ENCODE measurements at places on chromosomes 5 and 9.

DNA sequence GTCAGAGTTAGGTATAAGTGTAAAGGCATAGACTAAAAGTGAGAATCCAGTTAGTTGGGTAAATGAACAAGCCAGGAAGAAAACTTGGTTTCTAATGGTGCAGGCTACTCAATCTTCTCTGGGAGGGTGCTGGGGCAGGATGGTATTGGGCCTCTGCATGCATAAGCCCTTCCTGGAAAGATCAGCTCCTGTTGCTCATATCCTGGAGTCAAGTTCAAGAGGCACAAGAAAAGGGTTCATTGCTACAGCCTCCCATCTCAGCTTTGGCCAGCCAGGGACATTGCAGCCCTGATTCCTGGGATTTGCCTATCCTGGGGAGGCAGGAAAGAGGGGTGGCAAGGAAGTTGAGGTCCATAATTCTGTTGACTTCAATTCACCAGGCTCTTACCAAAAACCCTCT is 40.7 kb upstream of the ATP6V1G1 start:
- H3K27me3 ChIP-seq, result no peaks in the 10 kb centered on the region
- H3K27ac ChIP-seq, result no peak overlapping the region
- no peaks in the 10 kb centered on the region for H3K36me3 ChIP-seq
- no peaks in the 10 kb centered on the region for H3K4me1 ChIP-seq

- H3K27ac ChIP-seq, result no peak overlapping the region
- no peaks in the 10 kb centered on the region for H3K27me3 ChIP-seq
- H3K4me1 ChIP-seq, result no peaks in the 10 kb centered on the region
These were observed 128.7 kb downstream of the PAX5 start for GRCh38 chr9:36905101-36906066.

GRCh38 chr5:8136271-8136670 is 267.3 kb downstream of the MTRR start:
- no peak overlapping the region for H3K27ac ChIP-seq
- no peaks in the 10 kb centered on the region for H3K27me3 ChIP-seq
- no peaks in the 10 kb centered on the region for H3K36me3 ChIP-seq
- DNase-seq, result no peak

DNA sequence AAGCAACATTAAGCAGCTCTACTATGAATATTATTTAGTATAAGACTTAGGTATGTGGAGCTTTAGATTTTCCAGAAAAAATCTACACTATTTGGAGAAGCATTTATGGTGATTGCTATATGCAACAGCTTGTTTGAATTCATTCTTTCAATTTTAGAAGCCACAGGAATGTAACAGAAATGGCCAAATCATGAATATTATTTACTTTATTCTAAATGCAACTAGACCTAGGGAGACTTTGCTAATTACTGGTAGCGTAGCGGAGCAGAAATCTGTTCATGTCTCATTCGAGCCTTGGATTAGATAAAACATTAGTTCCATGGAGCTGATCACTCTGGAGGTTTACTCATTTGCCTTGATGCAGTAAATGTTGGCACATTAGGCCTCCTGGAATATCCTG is 290.2 kb downstream of the ZNF608 start:
- H3K4me3 ChIP-seq, result no peak overlapping the region
- no peaks in the 10 kb centered on the region for H3K27me3 ChIP-seq
- no peaks in the 10 kb centered on the region for H3K4me1 ChIP-seq

DNA sequence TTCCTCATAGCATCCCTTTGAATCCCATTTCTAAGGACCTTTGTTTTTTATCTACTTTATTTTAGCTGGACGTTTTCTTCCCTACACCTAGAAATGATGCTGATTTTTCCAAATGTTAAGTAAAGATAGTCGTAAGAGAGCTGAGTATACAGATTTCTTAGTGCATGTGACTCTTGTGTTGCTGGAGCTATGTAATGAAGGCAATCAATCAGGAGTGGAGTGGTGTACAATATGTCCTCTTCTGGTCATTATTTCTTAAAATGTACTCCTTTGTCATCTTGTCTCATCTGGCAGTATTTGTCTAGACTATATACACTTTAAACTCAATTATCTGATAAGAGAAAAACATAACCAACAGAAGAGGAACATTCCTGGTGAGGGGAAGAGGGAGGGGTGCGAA is 13.5 kb downstream of the GAPT start:
- no peaks in the 10 kb centered on the region for H3K36me3 ChIP-seq
- DNase-seq, result no peak
- H3K27ac ChIP-seq, result no peak overlapping the region

DNA sequence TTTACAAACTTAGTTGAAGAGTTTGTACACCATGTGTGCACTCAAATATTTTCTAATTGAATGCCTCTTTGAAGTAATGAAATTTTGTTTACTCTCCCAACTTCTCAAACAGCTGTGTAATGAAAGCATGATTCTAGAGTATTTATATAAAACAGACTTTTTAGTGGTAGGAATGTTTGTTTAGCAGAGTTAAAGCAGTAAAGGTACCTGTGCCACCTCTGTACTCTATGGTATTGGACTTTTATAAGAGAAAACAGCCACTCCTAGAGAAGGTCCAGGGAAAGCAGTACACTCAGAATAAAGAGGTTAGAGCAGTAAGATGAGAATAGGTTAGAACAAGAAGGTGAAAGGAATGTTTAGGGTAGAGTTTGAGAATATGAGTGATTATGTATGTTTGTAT is 163.1 kb downstream of the CHSY3 start:
- no peaks in the 10 kb centered on the region for H3K27me3 ChIP-seq
- no peaks in the 10 kb centered on the region for H3K36me3 ChIP-seq
- H3K4me3 ChIP-seq, result no peak overlapping the region
- H3K4me1 ChIP-seq, result no peaks in the 10 kb centered on the region

- DNase-seq, result no peak
- H3K27me3 ChIP-seq, result no peaks in the 10 kb centered on the region
- H3K36me3 ChIP-seq, result no peaks in the 10 kb centered on the region
These were observed 276.3 kb downstream of the SAXO1 start for GRCh38 chr9:18756712-18757125.

- H3K4me1 ChIP-seq, result no peaks in the 10 kb centered on the region
- no peaks in the 10 kb centered on the region for H3K27me3 ChIP-seq
- no peak overlapping the region for H3K27ac ChIP-seq
- H3K4me3 ChIP-seq, result no peak overlapping the region
- no peak for DNase-seq
These were observed 87.4 kb upstream of the PCA3 start for GRCh38 chr9:76676857-76677256.

- no peaks in the 10 kb centered on the region for H3K27me3 ChIP-seq
- no peak for DNase-seq
- H3K36me3 ChIP-seq, result no peaks in the 10 kb centered on the region
- H3K27ac ChIP-seq, result no peak overlapping the region
These were observed 57.7 kb downstream of the PDE4D start for GRCh38 chr5:59835800-59836199.

DNA sequence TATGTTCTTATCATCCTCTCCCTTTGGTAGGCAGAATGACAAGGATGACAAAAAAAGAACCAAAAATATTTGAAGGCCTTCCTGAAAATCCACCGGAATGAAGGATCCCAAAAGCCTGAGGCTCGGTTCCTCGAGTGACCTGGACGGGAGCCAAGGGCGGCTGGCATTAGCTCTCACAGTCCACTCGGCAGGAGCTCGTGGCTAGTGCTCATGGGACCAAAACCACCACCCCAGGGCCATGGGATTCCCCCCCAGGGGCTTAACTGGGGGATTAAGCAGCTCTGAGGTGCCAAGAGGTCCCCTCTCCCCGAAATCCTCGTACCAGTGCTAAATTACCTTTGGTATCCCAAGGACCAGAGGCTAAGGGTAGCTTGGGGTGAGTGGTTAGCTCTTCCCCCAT is 586 bp upstream of the PDZD2 start:
- H3K4me1 ChIP-seq, result peaks cover 9% of the 10 kb centered on the region
- H3K27ac ChIP-seq, result no peak overlapping the region
- peak overlapping the region; percentile 88 for H3K4me3 ChIP-seq
- DNase-seq, result peak; percentile 67

- H3K36me3 ChIP-seq, result no peaks in the 10 kb centered on the region
- H3K4me3 ChIP-seq, result no peak overlapping the region
- no peaks in the 10 kb centered on the region for H3K27me3 ChIP-seq
- no peaks in the 10 kb centered on the region for H3K4me1 ChIP-seq
- no peak for DNase-seq
These were observed 57.8 kb upstream of the SPINK5 start for GRCh38 chr5:148005788-148006520.

GRCh38 chr5:81805086-81805485 is 54.2 kb upstream of the SSBP2 start:
- no peak overlapping the region for H3K27ac ChIP-seq
- H3K4me3 ChIP-seq, result no peak overlapping the region
- no peak for DNase-seq
- no peaks in the 10 kb centered on the region for H3K36me3 ChIP-seq
- H3K27me3 ChIP-seq, result no peaks in the 10 kb centered on the region

DNA sequence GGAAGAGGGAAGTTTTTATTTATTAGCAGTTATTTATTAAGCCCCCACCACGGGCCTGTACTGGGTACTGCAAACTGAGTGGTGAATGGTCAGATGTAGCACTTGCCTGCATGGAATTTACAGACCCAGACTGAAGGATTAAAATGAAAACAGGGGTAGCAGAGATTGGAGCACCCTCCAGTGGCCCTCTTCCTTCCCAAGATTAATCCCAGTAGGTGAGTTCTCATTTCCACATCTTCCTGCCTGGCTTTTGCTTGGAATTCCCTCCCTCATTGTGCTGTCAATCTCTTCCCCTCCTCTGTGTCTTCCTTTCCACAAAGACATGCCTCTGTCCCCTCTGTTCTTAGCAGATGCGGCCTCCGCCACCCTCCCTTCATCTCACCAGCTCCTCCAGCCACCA is 39.2 kb downstream of the MVB12B start:
- no peak overlapping the region for H3K4me3 ChIP-seq
- no peaks in the 10 kb centered on the region for H3K27me3 ChIP-seq
- H3K27ac ChIP-seq, result no peak overlapping the region
- DNase-seq, result no peak
- no peaks in the 10 kb centered on the region for H3K36me3 ChIP-seq

- no peak for DNase-seq
- no peak overlapping the region for H3K4me3 ChIP-seq
- no peaks in the 10 kb centered on the region for H3K27me3 ChIP-seq
- H3K4me1 ChIP-seq, result peaks cover 29% of the 10 kb centered on the region
- no peaks in the 10 kb centered on the region for H3K36me3 ChIP-seq
These were observed 44.0 kb upstream of the PLPP1 start for GRCh38 chr5:55578771-55579170.

DNA sequence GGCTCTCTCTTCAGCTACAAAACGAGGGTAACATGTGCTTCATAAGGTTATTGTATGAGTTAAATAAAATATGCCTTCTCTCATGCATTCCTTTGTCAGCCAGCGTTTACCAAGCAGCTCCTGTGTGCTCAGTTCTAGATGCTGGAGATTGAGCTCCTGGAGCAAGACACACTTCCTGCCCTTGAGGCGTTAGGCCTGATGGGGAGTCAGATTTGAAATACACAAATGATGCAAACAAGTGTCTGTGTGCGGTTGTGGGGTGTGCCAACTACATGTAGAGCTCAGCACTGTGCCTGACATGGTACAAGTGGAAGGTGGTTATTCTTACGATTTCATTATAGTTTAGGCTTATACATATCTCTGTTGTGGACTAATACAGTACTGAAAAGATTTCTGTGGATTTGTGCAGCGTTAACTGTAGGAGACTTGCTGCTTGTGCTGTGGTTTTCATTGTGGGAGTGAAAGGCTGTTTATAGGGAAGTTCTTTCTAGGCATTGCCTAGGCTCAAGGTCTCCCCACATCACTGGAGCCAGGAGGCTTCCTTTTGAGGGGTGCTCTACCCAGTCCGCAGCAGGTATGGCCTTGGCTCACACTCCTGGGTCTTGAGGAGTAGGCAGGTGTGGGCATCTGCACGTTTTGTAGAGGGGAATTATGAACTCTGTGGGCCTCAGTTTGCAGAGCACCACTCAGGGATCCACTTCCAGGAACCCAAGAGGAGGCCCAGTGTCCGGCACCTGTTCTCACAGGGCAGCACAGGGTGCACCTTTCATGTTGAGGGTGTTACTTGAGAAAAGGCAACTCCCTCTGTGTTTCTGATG is 39.8 kb upstream of the ANGPTL2 start:
- DNase-seq, result no peak
- H3K27me3 ChIP-seq, result no peaks in the 10 kb centered on the region
- H3K4me3 ChIP-seq, result no peak overlapping the region
- H3K36me3 ChIP-seq, result no peaks in the 10 kb centered on the region
- no peak overlapping the region for H3K27ac ChIP-seq

DNA sequence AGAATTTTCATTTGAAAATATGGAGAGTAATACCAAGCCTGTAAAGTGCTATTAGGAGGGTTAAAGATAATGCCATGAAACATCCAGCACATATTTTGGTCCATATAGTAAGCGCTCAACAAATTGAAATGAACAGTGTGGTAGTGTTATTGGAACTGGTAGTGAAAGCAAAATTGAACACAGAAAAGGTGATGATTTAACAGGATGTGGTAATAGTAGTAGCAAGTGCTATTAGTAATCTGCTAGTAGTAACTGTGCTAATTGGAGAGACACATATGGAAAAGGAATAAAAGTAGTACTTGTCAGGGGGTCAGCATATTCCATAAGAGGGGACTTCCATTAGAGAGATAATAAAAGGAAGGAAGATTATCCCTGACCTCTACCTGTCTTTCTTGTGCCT is 187.3 kb downstream of the HTR1A start:
- no peaks in the 10 kb centered on the region for H3K36me3 ChIP-seq
- no peaks in the 10 kb centered on the region for H3K27me3 ChIP-seq
- H3K4me3 ChIP-seq, result no peak overlapping the region
- H3K27ac ChIP-seq, result no peak overlapping the region
- no peak for DNase-seq

DNA sequence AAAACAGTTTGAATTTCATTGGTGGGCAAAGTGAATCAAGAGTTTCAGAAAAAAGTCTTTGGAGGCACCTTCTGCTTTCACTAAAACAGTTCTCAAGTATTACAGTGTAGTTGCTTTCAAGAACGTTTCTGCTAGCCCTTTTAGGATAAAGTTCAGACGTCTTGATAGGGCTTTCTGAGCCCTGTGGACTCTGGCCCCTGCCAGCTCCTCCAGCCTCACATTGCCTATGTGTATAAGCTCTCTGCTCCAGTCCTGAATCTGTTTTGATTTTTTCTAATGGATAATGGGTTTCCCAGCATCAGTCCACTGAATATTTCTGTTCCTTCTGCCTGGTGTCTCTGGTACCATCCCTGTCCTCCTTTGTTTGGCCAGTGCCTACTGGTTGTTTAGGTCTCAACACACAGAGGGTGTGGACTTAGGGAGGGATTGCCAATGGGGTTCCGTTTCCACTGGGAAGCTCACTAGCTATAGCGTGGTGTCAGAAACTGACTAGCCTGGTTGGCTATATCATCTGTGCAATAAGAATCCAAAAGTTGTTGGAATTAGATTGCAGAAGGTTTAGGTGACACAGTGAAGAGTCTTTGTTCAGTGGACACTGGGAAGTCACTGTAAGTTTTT is 26.4 kb downstream of the ARHGAP26 start:
- H3K4me1 ChIP-seq, result peaks cover 3% of the 10 kb centered on the region
- no peaks in the 10 kb centered on the region for H3K36me3 ChIP-seq
- no peak overlapping the region for H3K4me3 ChIP-seq
- H3K27me3 ChIP-seq, result no peaks in the 10 kb centered on the region
- no peak for DNase-seq

GRCh38 chr5:12934722-12935121 is 1009.8 kb downstream of the DNAH5 start:
- H3K4me1 ChIP-seq, result no peaks in the 10 kb centered on the region
- H3K4me3 ChIP-seq, result no peak overlapping the region
- DNase-seq, result no peak
- H3K27ac ChIP-seq, result no peak overlapping the region

- no peak overlapping the region for H3K4me3 ChIP-seq
- no peaks in the 10 kb centered on the region for H3K27me3 ChIP-seq
- H3K4me1 ChIP-seq, result peaks cover 5% of the 10 kb centered on the region
- DNase-seq, result no peak
- H3K36me3 ChIP-seq, result no peaks in the 10 kb centered on the region
These were observed 18.3 kb upstream of the RNU6ATAC start for GRCh38 chr9:134182554-134183085.

GRCh38 chr5:120503341-120503740 is 39.2 kb downstream of the PRR16 start:
- no peaks in the 10 kb centered on the region for H3K36me3 ChIP-seq
- H3K27ac ChIP-seq, result no peak overlapping the region
- no peaks in the 10 kb centered on the region for H3K27me3 ChIP-seq
- H3K4me1 ChIP-seq, result no peaks in the 10 kb centered on the region

Data from psoas muscle (tissue), 8 donors.